Tibial artery (tissue), 4 donors: ENCODE measurements at places on chromosomes 1 and 21.

GRCh38 chr1:82586473-82586872, 785.7 kb downstream of the ADGRL2 start:
- no peak for DNase-seq

GRCh38 chr1:27773826-27774445, 917 bp downstream of the STX12 start:
- DNase-seq = no peak

- no peak for DNase-seq
Measured at GRCh38 chr21:43918385-43918947, 53.4 kb downstream of the AGPAT3 start.

GRCh38 chr1:80657707-80658106, 1143.0 kb upstream of the ADGRL2 start:
- no peak for DNase-seq
